ENCODE measurements at places on chromosomes 12 and 14. TPM values are rescaled to one million over a fixed set of nuclear protein-coding genes. Genes with fewer than 3 reads are reported as not detected.

- no peaks in the 10 kb centered on the region for H3K27me3 ChIP-seq
- no peak overlapping the region for H3K4me3 ChIP-seq
- H3K4me1 ChIP-seq, result peaks cover 17% of the 10 kb centered on the region
- no peak overlapping the region for H3K27ac ChIP-seq
- peaks cover 45% of the 10 kb centered on the region for H3K36me3 ChIP-seq
- no peak for DNase-seq
Observed at GRCh38 chr14:77509366-77509765, 10.8 kb upstream of the ISM2 start.

DNA sequence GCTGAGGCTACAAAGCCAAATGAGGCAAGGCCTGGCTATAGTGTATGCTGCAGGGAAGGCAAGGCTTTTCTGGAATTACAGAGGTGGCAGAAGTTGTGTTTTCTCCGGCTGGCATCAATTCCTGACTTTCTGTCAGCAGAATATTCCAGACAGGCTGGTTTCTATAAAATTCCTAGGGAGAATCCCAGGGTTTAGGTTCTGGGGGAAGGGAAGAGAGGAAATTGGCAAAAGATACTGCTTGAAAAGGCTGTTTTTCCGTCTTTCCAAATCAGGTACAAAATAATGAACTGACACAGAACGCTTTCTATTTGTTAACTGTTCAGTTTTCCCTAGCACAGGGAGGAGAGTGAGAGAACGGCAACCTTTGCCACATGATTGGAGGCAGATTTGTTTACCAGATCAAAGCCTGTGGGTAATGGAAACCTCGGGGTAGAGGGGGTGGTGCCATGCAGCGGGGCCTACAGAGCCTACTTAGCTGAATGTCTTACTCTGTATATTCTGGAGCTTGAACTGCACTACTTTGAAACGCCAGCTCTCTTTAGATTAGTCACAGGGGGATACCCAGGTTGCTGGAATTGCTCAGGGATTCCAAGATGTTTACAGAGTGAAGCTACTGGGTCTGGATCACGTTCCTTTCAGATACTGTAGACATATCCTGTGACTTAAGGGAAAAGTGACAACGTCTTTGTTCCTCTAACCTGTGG, 65.8 kb upstream of the DACT1 start:
- no peak overlapping the region for H3K27ac ChIP-seq
- DNase-seq, result peak; percentile 43
- peaks cover 4% of the 10 kb centered on the region for H3K27me3 ChIP-seq
- peaks cover 12% of the 10 kb centered on the region for H3K4me1 ChIP-seq
- H3K4me3 ChIP-seq, result no peak overlapping the region

GRCh38 chr14:68286667-68287066, 467.1 kb downstream of the RAD51B start:
- no peak overlapping the region for H3K27ac ChIP-seq
- no peaks in the 10 kb centered on the region for H3K36me3 ChIP-seq
- H3K27me3 ChIP-seq, result no peaks in the 10 kb centered on the region
- peaks cover 21% of the 10 kb centered on the region for H3K4me1 ChIP-seq
- DNase-seq, result peak; percentile 41
- H3K4me3 ChIP-seq, result no peak overlapping the region

- H3K4me3 ChIP-seq, result no peak overlapping the region
- H3K27ac ChIP-seq, result no peak overlapping the region
- H3K4me1 ChIP-seq, result no peaks in the 10 kb centered on the region
- DNase-seq, result no peak
- H3K27me3 ChIP-seq, result no peaks in the 10 kb centered on the region
Observed at GRCh38 chr14:57823015-57823660, 42.8 kb downstream of the SLC35F4 start.

GRCh38 chr12:58727521-58727920, 192.8 kb downstream of the LRIG3 start:
- H3K27me3 ChIP-seq, result no peaks in the 10 kb centered on the region
- no peak overlapping the region for H3K4me3 ChIP-seq
- H3K36me3 ChIP-seq, result no peaks in the 10 kb centered on the region
- DNase-seq, result no peak

GRCh38 chr14:35534208-35534872, 376 bp downstream of the INSM2 start:
- H3K27ac ChIP-seq, result no peak overlapping the region
- H3K27me3 ChIP-seq, result peaks cover 13% of the 10 kb centered on the region
- DNase-seq, result no peak
- H3K36me3 ChIP-seq, result no peaks in the 10 kb centered on the region
- H3K4me1 ChIP-seq, result peaks cover 14% of the 10 kb centered on the region

GRCh38 chr14:23299986-23300686, 2.5 kb downstream of the PPP1R3E start:
- H3K4me3 ChIP-seq, result peak overlapping the region; percentile 93
- H3K36me3 ChIP-seq, result no peaks in the 10 kb centered on the region
- H3K4me1 ChIP-seq, result peaks cover 58% of the 10 kb centered on the region
- H3K27ac ChIP-seq, result peak overlapping the region; percentile 98
- no peak for DNase-seq

CLEC4C gene
- total RNA-seq, result not detected

RNU4-1 gene
- total RNA-seq, result 1,906 TPM

SYCP3 gene
- total RNA-seq, result not detected

SRSF5 gene
- total RNA-seq, result 153 TPM

BEGAIN gene
- 0.03 TPM for total RNA-seq

IL22 gene
- total RNA-seq, result not detected

BCL2L14 gene
- not detected for total RNA-seq

C12orf54 gene
- not detected for total RNA-seq

OR4K13 gene
- total RNA-seq, result not detected
